ENCODE measurements at places on chromosomes 6 and 20. TPM values are rescaled to one million over a fixed set of nuclear protein-coding genes. Genes with fewer than 3 reads are reported as not detected.

ZNF343 gene
- total RNA-seq, result 11.9 TPM

- no peak for DNase-seq
Measured at GRCh38 chr6:140987364-140988155, 1145.2 kb upstream of the GJE1 start.

C6orf132 gene
- total RNA-seq, result 0.28 TPM

GRCh38 chr6:84568971-84569370, 195.4 kb downstream of the TBX18 start:
- no peak for DNase-seq

CCDC28A gene
- total RNA-seq, result 19.4 TPM
